Activated CD4-positive, CD25-positive, alpha-beta regulatory T cell treated with anti-CD3 and anti-CD28 coated beads, Interleukin-2, amount 50 U/mL, for 24 hours (primary cell): ENCODE measurements at places on chromosomes 11 and 22.
A peak's percentile ranks its signal among the peaks of the same experiment; 100 is the strongest.

DNA sequence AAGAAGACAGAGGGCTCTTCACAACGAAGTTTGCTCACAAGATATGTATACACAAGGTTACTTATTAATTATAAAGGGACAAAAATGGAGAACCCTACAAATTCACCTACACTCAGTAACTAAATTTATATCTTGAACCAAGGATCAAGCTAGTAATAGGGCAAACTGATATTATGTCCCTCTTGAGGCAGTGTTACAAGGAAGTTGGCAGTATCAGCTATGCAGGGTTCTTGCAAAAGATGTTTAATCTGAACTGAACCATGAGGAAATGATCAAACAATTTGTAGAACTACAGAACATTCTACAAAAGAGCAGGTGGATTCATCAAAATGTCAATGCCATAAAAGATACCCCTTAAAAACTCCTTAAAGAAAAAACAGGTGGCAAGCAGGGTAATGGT, 10.7 kb downstream of the CADM1 start:
- no peak for ATAC-seq

DNA sequence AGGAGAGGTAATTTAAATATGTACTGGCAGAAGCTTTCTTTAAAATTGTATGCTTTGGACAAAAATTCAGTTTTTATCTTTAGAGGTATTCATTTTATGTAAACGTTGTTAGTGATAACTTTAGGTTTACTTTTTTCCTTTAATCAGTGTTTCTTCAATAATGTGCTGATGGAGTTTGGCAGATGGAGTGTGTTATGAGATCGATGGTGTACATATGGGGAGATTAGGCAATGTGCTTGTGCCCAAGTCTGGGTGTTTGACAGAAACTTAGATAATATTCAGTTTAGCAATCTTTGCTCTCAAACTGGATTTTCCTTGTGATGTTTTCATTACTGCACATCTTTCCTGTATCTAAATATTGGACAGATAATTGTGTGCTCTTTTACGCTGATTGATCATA, 425.4 kb downstream of the JRKL start:
- ATAC-seq = no peak

- no peak for ATAC-seq
Observed at GRCh38 chr11:31958076-31958735, 132.7 kb upstream of the RCN1 start.

- ATAC-seq = peak; percentile 76
Observed at GRCh38 chr11:63613517-63614135, 607 bp downstream of the PLAAT3 start.
